ENCODE measurements at places on chromosomes 4 and X.

GRCh38 chr4:140357868-140358267 lies 15.6 kb upstream of the SCOC start:
- no peak for DNase-seq

DNA sequence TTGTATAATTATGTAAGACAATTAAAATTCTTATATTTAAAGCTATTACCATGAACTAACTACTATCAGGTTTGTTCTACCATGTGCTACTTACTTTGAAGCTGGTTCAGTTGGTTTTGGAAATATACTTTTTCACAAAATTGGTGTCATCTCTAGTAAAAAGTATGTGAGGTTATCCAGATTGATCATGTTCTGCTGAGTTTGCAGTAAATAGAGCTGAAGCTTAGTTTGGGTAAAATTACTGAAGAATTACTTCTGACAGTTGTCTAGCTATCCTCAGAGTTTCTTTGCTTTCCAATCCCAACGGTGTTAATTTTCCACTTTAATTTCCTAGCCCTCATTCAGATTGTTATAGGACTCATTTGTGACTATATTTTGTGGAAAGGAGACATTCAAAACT lies 184.2 kb downstream of the FAT4 start:
- no peak for DNase-seq

GRCh38 chr4:176066757-176067156 lies 1.1 kb downstream of the WDR17 start:
- DNase-seq, result no peak

GRCh38 chrX:64642482-64642881 lies 247.2 kb upstream of the MTMR8 start:
- DNase-seq, result peak; percentile 13

DNA sequence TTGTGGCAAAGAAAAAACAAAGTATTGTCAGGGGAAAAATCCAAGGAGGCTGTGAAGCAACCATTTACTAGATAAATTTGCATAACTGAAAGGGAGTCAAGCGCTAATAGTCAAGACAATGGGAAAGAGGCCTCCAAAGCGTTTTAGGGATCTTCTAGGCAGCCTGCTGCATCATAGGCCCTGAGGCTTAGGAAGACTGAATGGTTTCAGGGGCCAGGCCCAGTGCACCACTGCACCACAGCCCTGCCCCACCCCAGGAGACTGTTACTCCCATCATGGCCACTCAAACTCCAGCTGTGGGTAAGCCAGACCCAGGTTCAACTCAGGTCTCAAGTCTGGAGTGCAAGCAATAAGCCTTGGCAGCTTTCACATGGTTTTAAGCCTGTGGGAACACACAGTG lies 362.9 kb downstream of the SH3BGRL start:
- DNase-seq, result no peak

DNA sequence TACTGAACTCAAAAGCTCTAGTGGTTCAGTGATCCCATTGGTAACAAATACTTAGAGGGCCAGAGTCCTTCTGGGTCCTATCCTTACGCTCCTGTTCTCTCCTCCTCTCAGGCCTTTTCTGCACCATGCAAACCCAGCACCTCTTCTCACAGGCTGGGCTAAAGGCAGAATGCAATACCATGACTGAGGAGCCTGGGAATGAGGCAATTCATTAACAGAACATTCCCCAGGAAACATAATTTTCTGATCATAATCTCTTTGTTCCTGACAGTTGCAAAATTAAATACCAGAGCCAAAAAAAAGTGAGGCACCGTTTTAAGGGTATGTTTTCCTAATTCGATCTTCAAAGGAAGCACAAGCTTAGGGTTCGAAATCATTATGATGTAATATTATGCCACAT lies 9.0 kb downstream of the SORBS2 start:
- no peak for DNase-seq

- DNase-seq, result no peak
Observed at GRCh38 chr4:113289766-113290165, 240.3 kb downstream of the ANK2 start.

DNA sequence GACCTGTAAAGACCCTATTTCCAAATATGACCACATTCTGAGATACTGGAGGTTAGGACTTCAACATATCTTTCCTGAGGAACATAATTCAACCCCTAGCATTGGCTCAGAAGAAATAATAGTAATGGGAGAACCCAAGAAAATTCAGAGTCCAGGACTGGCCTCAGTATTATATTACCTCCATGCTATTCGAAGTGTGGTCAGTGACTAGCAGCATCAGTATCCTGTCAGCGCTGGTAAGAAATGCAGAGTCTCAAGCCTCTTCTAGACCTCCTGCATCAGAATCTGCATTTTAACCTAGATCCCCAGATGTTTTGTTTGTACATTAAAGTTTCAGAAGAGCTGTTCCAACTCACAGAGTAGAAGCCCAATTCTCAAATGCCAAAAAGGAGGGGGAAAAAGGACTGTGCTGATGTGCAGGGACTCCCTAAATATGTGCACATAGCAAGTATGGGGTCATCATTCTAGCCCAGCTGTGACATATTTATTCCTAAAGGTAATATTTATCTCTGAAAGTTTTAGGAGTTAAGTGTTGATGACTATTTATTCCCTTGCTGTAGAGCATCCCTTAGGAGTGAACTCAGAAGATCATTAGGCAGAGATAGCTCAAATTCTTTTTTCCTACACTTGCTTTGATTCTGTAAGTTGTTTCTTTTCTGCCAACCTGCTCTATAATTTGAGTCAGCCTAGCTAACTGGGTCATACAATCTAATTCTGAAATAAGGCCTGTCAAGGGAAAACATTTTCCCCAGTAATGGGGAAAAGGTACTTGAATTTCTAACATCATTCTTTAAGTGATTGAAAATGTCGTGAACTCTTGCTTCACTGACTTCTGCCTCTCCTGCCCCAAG lies 361.9 kb downstream of the ARHGAP24 start:
- no peak for DNase-seq

GRCh38 chr4:39635023-39635422 lies 3.6 kb downstream of the SMIM14 start:
- no peak for DNase-seq

DNA sequence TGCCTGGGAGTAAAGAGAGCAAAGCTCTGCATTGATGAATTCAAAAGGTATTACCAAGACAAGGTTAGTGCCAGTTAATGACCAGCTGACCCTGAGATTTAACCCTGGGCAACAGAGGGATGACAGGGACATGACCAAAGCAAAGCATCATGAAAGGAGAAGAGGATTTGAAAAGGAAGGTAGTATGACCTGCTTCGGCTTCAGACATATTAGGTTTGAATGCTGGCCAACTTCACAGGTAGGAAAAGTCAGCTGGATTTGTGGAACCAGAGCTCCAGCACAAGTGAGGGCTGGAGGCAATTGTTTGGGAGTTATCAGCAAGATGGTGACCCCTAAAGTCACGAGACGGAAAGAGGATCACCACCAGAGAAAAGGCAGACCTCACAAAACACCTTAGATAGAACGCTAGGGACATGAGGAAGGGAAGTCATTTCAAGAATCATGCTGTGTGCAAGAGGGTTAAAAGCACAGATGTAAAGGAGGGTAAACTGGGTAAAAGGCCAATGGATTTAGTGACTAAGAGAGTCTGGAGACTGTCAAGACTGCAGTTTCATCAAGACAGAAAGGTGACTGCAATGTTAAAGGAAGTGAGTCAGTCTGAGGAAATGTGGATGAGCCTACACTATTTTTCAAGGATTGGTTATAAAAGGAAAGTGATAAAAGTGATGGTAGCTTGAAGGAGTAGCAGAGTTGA lies 45.6 kb downstream of the SH3RF1 start:
- no peak for DNase-seq

DNA sequence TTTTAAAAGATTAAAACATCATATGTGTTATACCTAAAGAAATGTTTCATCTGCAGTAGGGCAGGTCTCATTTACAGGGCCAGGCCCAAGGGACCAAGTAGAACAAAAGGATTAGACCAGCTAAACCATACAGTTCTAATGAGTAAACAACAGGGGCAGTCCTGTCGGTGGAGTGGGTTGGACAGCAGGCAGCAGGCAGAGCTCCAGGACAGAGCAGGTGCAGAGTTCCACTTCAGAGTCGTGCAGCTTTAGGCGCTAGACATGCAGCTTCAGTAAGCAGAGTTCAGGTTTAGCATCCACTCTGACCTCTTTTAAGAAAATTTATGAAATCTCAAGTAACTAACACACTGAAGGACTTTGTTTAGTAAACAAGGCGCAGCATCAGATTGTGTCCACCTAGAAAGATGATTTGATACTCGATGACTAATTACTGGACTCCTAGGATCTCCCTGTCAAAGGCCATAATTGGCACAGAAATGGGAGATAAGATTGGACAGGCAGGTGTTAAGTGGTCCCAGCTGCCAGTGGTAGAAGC lies 487.7 kb upstream of the INTU start:
- DNase-seq, result no peak

DNA sequence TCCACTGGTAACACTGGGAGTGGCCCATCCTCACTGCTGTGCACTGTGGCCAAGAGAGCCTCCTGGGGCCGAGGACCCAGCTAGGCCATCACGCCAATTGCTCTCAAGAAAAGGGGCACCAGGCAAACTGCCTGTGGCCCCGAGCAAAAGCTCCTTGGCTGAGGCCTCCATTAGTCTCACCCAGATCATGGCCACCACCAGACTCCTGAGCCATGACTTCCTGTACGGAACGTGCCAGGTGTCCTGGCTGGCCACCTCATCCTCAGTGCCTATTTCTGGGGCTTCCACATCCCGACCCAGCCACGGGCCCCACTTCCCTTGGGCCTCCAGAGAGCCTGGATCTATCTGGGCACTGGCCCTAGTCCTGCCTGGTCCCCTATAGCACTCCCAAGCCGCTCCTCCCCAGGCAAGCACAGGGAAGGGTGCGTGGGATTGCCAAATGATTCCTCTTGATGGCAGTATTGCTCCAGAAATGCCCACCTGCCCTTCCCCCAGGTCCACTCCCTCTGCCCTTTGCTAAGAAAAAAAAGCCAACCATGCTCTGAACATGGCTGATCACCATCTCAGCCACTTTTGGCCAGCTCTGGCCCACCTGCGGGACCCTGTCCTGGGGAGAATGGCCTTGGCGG lies 212.6 kb upstream of the AGTR2 start:
- DNase-seq, result no peak

- no peak for DNase-seq
Observed at GRCh38 chrX:43860646-43861370, 21.4 kb downstream of the MAOB start.

- no peak for DNase-seq
Observed at GRCh38 chr4:55068522-55068921, 56.9 kb downstream of the KDR start.

DNA sequence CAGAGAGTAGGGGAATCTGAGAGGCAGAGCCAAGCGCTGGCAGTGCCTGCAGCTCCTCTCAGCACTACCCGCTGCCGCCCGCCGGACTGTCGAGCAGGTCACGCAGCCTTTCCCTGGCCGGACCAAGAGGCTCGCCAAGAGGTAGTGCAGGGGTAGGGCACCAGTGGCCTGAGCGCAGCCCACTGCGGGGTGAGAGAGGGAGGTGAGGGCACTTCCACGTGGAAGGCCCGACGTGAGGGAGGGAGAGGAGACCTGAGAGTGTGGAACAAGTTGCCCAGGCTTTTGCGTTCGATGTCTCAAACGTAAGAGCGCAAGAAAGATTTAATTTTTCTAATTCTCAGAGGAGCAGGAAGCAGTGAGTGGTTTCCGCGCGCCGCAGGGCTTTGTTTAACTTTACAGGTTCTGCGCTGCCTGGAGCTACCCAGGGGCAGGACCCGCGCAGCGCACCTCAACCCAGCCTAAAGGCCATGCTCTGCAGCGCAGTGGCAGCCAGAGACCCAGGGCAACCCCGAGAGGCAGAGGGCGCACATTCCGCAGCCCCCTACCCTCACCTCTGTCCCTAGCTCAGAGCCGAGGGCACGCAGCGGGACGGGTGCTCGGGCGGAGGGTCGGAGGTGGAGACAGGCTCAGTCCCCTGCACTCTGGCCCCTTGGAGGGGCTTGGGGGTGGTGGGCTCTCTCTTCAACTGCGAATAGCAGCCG lies 14.9 kb downstream of the ARHGAP36 start:
- DNase-seq, result no peak

- no peak for DNase-seq
Observed at GRCh38 chr4:101695176-101695575, 95.4 kb upstream of the BANK1 start.

- no peak for DNase-seq
Observed at GRCh38 chr4:90857081-90857820, 730.1 kb downstream of the CCSER1 start.

GRCh38 chrX:66625525-66625924 lies 13.4 kb downstream of the EDA2R start:
- DNase-seq, result no peak

GRCh38 chr4:177923888-177924287 lies 481.7 kb upstream of the AGA start:
- no peak for DNase-seq

GRCh38 chrX:20135944-20136343 lies 5.7 kb downstream of the EIF1AX start:
- no peak for DNase-seq

DNA sequence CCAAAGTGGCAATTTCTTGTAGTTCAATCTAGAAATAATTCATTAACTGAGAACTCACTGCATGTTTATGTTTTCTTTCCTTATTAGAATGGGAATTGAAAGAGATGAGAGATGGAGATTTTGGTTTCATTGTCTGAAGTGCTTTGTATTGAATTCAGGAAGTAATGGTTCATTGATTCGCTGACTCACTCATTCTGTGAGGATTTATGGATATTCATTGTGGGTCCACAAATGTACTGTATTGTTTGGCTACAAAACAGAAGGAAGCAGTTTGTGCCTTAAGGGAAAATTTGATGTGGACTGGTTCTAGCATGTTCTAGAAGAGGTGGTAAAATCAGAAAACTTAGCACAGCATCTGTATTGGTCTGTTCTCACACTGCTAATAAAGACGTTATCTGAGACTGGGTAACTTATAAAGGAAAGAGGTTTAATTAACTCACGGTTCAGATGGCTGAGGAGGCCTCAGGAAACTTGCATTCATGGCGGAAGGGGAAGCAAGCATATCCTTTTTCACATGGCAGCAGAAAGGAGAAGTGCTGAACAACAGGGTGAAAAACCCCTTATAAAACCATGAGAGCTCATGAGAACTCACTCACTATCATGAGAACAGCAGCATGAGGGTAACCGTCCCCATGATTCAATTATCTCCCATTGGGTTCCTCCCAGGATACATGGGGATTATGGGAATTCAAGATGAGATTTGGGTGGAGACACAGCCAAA lies 132.3 kb upstream of the VCX3A start:
- no peak for DNase-seq

DNA sequence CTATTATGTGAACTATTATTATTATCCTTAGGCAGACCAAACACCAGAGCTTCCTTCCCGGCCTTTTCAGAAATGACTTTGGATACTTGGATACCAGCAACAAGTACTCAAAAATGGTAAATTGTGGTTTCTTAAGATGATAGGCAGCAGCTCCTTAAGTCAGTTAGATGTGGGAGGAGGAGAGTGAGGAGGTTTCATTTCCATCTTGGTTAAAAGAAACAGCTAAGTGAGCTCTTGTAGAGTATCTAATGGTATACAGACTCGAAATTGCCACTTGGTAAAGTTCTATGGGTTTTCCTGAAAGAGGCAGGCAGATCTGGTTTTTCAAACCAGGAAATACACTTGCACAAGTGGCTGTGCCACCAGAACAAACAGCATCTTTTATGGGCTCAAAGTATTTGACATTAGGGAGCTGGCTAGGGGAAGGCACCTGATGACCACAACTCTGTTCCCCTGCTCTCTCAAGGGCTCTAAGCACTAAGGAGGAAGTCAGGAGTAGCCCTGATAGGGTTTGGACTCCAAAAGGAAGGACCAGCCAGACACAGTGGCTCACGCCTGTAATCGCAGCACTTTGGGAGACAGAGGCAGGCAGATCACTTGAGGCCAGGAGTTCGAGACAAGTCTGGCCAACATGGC lies 130.9 kb downstream of the TMEM164 start:
- DNase-seq, result no peak

GRCh38 chrX:13059637-13060499 lies 15.4 kb upstream of the FAM9C start:
- no peak for DNase-seq

GRCh38 chrX:57918750-57919436 lies 8.6 kb upstream of the ZXDA start:
- peak; percentile 34 for DNase-seq

Data from activated CD4-positive, alpha-beta T cell treated with anti-CD3 and anti-CD28 coated beads for 36 hours (primary cell).